Coronary artery (tissue), 2 donors: ENCODE measurements at places on chromosomes 5 and 9.

GRCh38 chr9:132242621-132243155 is 80.8 kb downstream of the NTNG2 start:
- DNase-seq = peak; percentile 73

- no peak for DNase-seq
Observed at GRCh38 chr9:115032296-115032695, 85.7 kb downstream of the TNC start.

- no peak for DNase-seq
Observed at GRCh38 chr5:134582281-134582680, 50.3 kb downstream of the SAR1B start.

DNA sequence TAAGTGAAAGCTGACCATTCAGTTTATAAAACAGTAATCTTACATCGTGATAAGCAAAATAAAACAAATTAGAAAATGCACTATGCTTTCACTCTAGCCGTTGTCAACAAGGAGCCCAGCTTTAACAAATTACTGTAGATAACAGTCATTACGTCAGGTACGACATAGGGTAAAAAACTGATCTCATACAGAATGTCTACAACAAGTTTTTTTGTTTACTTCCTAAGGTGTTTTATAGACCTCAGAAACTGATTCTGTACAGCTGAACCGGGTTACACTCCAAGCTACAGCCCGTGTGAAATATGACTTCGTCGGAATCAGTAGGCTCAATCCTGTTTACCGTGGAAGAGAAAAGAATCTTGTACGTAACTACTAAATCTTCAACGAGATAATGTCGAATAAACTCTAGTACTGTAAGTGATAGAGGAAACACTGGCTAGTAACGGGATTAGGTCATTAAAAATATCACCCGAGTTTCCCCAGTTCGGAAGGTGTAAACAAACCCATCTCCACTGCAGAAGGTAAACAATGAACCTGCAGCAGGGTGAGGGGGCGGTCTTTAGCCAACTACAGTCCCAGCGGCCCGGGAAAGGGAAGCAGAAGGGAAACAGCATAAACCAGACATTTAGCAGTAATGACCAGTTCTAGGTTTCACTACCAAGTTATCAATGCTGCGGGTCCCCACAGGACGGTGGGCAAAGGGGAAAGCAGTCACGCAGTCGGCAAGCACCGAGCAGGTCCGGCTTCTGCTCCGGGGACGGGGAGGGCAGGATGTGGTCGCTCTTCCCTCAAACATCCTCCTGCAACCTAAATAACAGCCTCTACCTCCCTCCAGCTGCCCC is 1.1 kb downstream of the RICTOR start:
- DNase-seq = peak; percentile 76

DNA sequence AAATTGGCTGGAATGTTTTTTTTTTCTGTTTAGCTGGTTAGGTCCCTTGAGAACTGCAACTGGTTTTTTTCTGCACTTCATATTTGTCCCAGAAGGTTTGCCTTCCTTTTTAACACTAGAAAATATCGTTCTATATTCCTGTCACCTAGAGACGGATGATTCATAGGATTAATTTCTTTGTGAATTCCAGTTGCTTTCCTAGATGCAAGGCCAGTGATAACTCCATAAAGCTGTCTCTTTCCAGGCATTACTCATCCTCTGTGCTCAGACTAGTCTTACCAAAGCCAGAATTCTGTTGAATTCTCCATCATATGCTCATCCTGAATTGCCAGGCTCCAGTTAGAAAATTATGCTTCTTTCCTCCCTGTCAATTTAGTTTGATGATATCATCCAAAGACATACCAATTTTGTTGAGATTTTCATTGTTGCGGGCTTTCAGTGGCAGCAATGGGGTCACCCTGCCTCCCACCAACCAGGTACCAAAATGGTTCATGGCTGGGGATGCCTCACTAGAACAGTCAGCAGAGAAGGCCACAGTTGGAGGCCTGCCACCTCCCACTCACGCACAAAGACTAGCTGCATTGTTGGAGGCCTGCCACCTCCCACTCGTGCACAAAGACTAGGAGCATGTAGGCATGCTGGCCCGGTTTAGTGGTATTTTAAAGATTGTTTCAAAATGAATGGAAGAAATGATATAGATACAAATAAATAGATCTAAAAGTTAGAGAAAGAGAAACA is 8.5 kb downstream of the BAAT start:
- DNase-seq = no peak

GRCh38 chr9:74255489-74255984 is 241.6 kb upstream of the RORB start:
- no peak for DNase-seq

- no peak for DNase-seq
Observed at GRCh38 chr5:89712134-89712700, 697.3 kb downstream of the CETN3 start.

- no peak for DNase-seq
Observed at GRCh38 chr9:32385152-32385884, 875 bp downstream of the ACO1 start.

DNA sequence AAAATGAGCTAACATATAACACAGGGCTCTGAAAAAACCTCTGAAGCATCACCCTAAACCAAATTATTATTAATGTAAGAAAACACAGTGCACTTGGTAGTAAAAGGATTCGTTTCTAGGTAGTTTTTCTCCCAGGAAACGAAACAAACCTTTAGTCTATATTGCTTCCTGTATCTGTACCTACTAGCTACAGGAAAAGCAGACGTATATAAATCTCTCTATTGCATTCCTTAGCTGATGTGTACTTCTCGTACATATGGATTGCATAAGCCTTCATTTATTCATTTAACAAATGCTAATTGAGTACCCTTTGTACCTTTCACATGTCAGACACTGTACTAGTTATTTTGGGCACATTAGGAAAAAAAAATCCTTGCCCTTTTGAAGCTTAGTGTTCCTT is 85.0 kb upstream of the RASA1 start:
- DNase-seq = no peak

DNA sequence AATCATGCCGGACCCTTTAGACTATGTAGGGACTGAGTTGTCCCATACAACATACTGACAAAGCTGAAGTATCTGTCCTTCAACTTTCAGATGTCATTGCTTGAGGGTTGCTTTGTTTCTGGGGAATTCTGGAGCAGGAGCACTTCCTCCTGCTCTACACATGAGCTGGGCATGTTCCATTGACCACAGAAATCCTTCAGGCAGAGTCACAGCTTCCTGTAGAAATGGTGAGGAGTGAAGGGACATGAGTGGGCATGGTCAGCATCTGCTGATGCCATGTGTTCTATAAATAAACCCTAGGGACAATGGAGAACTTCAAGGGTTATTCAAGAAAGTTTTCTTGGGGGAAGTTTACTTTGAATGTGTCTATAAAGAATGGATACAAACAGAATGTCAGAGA is 296.6 kb upstream of the FBXL7 start:
- DNase-seq = no peak

DNA sequence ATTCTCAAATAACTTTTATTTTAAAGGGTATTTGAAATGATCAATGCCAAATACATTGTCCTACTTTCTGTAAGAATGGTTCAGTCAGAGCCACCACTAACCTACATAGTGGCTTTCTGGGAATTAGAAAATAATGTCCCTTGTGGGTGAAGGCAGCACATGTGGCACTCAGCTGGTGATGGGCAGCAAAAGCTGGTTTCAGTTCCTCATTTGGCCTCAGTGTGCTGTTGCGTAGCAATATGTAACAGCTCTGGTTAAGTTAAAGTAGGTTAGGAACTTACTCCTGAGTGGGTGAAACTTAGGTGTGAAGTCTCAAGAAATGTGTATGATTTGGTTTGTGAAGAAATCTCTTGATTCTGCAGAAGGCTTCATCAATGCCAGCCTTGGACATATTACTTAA is 99.6 kb upstream of the SPEF2 start:
- DNase-seq = no peak

GRCh38 chr5:2634399-2635176 is 116.9 kb downstream of the IRX2 start:
- DNase-seq = peak; percentile 29

- peak; percentile 67 for DNase-seq
Observed at GRCh38 chr9:92668746-92669526, 995 bp downstream of the IPPK start.

GRCh38 chr9:10148796-10149195 is 464.0 kb downstream of the PTPRD start:
- no peak for DNase-seq

DNA sequence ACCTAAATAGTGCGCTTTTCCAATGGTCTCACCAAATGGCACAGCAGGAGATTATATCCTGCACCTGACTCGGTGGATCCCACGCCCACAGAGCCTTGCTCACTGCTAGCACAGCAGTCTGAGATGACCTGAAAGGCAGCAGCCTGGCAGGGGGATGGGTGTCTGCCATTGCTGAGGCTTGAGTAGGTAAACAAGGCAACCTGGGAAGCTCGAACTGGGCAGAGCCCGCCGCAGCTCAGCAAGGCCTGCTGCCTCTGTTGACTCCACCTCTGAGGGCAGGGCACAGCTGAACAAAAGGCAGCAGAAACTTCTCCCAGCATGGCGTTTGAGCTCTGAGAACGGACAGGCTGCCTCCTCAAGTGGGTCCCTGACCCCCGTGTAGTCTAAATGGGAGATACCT is 18.1 kb upstream of the ABLIM3 start:
- no peak for DNase-seq

GRCh38 chr5:54909911-54910870 is 75.2 kb downstream of the ESM1 start:
- no peak for DNase-seq

GRCh38 chr5:113293068-113293974 is 141.5 kb downstream of the TSSK1B start:
- DNase-seq = no peak

DNA sequence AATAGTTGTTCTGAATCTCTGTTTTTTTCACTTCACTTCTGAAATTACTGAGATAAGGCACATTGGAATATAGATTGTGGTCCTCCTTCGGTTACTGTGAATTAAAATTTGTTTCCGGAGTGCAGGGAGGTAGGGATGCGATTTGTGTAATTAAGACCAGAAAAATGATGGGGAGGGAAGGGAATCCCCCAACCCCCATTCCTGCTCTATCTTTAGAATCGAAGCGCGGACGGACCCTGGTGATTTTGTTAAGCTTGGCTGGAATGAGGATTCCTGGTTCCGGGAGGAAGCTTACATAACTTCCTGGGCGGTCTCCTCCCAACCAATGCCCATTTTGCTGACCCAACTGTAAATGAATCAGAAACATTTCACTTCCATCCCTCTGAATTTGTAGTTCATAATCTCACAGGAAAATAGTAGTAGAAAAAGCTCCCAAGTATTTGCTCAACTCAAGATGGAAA is 220.1 kb upstream of the MSX2 start:
- DNase-seq = no peak

GRCh38 chr9:129306318-129306973 is 128.4 kb upstream of the IER5L start:
- DNase-seq = peak; percentile 36

DNA sequence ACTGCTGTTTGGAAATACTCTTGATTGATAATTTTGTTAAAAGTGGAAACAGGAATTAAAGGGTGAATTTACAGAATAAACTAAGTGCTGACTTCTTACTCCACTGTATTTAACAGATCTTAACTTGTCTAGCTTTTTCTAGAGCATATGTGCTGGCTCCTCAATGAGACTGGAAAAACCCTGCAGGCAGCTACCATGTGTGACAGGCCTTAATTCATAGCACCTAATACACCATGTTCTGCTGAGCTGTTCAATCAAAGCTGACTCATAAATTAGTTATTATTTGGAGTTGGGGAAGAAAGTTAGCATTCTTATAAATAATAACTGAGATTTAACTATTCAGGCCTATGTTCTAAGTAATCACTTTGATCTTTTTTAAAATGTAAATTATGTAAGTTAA is 29.4 kb downstream of the CTNNAL1 start:
- no peak for DNase-seq

- DNase-seq = no peak
Observed at GRCh38 chr5:106097340-106097739, 1573.4 kb downstream of the EFNA5 start.

DNA sequence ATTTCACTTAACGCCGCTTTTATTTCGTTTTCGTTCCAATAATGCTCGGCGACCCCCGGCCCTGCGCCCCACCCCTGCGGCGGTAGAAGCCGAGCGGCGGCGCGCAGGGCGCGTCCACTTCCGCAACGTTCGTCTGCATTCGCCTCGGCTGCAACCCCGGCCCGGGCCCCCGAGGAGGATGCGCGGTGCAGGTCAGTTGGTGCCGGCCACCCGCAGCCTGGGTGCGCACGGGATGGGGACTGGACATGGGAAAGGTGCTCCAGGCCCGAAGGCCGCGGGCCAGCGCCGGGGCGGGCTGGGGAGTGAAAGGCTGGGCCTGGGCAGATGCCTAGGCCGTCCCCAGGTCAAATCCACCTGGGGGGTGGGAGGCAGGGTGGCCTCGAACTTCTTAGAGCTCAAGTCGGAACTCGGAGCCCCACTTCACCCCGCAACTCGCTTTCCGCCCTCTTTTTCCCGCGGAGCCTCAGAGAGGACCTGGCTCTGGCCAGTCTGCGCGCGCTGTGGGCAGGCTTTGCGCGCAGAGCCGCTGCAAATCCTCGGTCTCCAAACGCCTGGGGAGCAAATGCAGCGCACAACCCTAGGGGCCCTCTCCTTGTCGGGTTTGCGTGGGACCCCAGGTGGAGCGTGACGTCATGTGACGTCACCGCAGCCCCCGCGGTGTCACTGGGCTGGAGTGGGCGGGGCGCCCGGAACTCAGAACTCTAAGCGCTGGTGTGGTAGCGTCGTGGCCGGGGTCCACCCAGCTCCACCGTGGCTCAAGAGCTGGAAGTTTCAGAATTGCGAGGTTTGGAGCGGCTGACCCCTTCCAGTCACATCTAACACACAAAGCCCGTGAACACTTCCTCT is 3.3 kb downstream of the TLX3 start:
- DNase-seq = no peak

GRCh38 chr5:167900340-167900935 is 391.0 kb upstream of the WWC1 start:
- no peak for DNase-seq

GRCh38 chr9:84898188-84898587 is 228.7 kb downstream of the NTRK2 start:
- DNase-seq = no peak

- DNase-seq = no peak
Observed at GRCh38 chr5:60377826-60378225, 322.1 kb downstream of the DEPDC1B start.

DNA sequence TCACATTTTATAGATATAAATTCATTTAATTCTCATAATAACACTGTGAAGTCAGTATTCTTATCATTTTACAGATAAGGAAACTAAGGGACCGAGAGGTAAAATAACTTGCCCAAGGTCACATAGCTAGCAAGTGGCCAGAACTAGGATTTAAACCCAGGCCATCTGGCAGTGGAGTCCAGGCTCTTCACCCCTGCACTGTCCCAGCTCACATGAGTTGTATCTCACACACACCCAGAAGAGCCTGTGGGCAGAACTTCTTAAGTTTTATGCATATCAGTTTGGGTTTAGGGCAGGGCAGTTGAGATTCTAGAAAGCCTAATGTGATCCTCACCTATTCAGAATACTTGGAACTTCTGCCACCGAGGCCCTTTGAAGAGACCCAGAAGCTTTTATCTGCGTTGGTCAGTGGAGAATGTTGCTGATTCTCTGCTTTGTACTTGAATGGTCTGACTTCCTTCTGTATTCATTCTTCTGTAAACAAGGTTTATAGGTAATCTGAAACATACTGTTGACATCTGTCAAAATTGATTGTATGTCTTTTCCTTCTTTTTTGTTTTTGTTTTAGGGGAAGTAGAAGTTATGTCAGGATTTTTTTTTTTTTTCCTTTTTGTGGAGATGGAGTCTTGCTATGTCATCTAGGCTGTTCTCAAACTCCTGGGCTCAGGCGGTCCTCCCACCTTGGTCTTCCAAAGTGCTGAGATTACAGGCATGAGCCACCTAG is 75.8 kb downstream of the KIAA1958 start:
- no peak for DNase-seq
